ENCODE measurements at places on chromosomes 7 and 10. TPM values are rescaled to one million over a fixed set of nuclear protein-coding genes. Genes with fewer than 3 reads are reported as not detected.

DNA sequence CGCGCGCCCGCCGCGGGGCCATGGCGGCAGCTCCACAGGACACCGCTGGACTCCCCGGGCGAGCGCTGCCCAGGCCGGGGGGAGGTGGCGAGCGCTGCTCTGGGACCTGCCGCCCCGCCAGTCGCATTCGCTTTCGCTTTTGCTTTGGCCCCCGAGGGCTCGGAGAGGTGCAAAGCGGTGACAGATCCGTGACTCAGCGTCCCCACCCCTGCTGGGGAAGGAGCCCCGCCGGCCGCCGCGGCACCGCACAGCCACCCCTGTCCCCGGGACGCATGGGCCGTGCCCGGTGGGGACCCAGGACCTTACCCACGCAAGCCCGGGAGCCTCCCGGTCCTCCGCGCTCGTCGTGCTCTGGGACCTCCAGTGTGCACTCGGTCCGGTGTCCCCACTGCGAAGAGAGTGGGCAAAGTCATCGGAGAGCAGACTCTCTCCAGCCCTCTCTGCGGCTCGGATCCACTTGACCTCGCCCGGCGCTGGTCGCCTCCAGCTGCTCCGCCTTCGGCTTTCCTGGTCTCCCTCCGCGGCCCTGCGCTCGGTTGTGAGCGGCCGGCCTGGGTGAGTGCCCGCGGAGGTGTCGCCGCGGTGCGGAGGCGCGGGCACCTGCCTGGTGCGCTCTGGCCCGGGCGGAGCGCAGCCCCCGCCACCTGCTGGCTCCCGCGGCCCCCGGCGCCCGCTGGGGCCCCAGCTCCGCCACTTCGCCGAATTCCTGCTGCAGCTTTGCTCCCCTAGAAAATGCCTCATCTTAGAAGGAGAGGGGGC is at the start of gene IL15RA:
Gene IL15RA, minus strand, starts transcription at position 73 of the 759 bp plus-strand sequence. Its CDS starts 51 bp downstream, at position 22.
- H3K36me3 ChIP-seq: no peaks in the 10 kb centered on the region
- peak; percentile 66 for DNase-seq
- no peaks in the 10 kb centered on the region for H3K27me3 ChIP-seq
- H3K27ac ChIP-seq: peak within 1 kb of the TSS; percentile 98
- H3K4me3 ChIP-seq: peak within 1 kb of the TSS; percentile 88
- no peaks in the 10 kb centered on the region for H3K4me1 ChIP-seq

DNA sequence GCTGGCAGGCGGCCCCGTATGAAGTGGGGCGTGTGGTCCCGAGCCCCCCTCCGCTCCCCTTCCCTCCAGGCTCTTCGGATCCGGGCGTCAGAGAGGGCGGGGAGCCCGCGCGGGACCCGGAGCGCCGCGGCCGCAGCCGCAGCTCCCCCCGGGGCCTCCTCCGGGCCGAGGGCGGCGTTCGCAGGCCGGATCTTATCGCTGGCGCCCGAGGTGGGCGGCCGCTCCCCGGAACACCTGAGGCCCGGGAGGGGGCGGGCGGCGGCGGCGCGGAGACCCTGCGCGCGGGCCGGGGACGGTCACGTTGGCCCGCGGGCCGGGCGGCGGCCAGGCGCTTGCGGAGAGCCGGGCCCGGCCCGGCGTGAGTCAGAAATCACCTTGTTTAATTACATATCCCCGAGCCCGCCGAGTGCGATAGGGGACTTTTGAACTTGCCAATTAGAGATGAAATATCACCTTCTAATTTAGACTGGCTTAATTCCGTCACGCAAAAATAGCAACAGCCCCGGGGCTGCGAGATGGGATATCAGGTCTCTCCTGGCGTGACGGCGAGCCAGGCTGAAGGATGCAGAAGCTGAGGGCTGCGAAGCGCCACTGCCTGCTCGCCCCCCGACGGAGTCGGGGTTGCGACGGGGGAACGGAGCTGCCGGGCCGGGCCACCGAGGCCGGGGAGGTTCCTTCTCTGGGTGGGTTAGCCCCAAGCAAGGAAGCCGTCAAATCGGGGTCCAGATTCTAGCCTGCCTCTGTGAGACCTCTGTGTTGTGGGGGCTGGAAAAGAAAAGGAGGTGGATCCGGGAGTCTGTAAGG is 43.4 kb downstream of the LDB3 start:
- no peaks in the 10 kb centered on the region for H3K27me3 ChIP-seq
- H3K27ac ChIP-seq: peak overlapping the region; percentile 97
- H3K4me3 ChIP-seq: peak overlapping the region; percentile 84
- no peaks in the 10 kb centered on the region for H3K4me1 ChIP-seq

DNA sequence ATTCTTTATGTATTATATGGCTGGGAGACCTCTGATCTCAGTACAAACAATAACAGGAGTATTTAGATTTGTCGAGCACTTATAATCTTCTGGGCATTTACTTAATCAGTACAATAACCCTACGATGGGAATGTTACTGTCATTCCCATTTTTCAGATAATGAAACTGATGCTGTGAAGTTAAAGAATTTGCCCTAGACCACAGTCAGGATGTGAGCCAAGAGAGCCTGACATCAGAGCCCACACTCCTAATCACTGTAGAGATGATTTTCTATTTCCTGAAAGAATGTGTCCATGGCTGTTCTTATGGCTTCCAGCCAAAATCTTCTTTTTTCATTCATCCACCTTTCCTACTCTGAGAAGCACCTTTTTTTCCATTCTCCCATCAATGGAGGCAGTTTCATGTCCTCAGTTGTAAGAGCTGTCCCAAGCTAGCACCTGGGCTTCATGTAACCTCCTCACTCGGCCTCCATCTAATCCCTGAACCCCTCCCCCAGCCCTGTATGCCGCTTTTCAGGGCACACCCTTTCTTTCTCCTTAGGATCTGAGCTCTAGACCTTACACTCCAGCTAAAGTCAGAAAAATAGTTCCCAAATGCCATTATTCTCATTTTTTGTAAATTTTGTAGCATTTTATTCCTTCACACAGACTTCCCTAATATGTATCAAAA is 12.2 kb upstream of the CAV1 start:
- DNase-seq: no peak
- H3K4me3 ChIP-seq: peak overlapping the region; percentile 35
- H3K4me1 ChIP-seq: no peaks in the 10 kb centered on the region

- H3K27ac ChIP-seq: no peak overlapping the region
- no peaks in the 10 kb centered on the region for H3K4me1 ChIP-seq
- DNase-seq: no peak
Measured at GRCh38 chr7:46165276-46165675, 244.2 kb upstream of the IGFBP3 start.

DNA sequence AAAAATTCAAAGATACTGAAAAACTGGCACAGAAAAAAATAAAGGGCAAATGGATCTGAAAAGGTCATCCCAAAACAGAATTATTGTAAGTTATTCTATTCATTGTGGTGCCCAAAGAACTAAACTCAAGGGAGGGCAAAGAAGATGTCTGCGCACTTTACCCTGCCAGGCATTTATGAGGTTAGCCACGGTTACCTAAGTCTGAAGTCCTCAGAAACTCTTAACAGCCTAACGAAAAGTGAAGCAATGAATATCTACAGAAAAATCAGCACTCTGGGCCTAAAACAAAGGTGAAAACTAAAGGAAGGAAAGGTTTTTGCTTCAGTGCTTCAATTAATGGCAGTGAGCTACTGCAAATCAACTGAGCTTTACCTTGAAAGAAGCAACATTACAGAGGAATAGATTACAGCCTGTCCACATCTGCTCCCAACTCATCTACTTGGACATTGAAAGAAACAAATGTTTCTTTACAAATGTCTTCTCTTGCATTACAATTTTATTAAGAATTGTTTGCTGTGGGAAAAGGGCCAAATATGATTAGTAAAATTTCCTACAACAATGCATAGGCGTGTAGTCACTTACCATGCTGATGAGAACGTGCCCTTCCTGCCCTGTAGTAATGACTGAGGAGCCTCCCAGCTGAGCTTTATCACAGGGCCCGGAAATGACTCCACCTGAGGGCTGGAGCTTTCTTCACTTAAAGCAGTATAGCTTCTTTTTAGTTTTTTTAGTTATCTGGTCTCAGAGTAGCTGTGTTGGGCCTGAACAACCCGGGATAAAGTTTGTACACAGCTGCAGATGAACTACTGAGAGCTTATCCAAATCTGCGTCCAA is at the start of gene TUBAL3:
Gene TUBAL3, minus strand, starts transcription at position 621 of the 834 bp plus-strand sequence. Its CDS starts 36 bp downstream, at position 585.
- H3K36me3 ChIP-seq: no peaks in the 10 kb centered on the region
- H3K27ac ChIP-seq: no peak within 1 kb of the TSS
- DNase-seq: no peak

Gene EBF3
- total RNA-seq: 28.0 TPM
